ENCODE measurements at places on chromosomes 16 and 17.

DNA sequence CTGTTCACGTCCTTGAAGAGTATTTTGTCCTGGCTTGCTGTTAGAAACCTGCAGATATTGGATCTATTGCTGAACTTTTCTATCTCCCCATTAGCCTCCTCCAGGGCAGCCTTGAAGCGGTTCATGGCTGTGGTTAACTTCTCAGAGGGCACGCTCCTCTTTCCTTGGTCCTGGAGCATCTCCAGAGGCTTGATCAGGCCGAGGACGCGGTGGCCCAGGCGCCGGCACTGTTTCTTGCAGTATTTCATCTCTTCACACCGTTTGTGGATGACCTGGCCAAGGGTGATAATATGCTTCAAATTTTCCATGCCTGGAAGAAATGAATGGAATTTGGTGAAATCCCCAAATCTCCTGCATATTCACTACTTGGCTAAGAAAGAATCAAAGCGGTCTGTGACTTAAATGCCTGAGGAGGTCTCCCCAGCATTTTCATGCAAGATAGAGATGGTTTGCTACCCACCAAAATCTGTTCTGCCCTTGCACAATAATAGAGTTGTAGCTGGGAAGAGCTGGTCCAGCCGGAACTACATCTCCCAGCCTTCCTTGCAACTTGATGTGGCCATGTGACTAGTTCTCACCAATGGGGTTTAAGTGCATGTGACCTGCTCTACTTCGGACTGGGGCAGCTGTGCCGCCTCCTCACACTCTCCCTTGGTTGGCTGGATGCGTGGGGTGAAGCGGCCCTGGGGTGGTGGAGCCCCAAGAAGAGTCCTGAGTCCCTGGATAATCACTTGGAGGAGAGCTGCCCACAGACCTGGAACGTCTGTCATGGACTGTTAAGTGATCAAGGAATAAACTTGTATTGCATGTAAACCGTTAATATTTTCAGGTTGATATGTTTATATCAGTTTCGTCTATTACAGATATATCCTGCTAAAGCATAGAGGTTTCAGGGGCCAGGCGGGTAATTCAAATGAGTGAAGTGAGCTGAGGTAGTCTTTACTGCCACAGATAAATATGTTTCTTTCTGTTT lies 4.9 kb downstream of the MLKL start:
- DNase-seq = peak; percentile 64

- peak; percentile 13 for DNase-seq
These were observed 37.8 kb upstream of the ADGRG1 start for GRCh38 chr16:57590654-57591085.

DNA sequence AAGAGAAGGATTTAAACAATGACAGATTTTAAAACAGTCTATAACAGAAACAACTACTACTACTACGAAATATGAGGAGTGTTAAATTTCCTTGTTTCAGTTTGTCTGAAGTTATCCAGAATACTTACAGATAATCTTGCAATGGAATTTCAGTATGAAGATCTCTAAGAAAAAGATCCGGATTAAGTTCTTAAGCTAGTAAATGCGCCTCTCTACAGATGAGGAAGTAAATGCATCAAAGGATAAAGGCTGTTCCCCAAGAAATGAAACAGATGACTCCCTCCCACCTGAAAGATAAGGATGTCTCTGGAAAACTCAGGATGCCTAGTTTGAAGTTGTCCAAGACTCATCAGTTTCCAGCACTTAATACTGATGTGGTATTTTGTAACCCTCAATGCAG lies 105.1 kb downstream of the PARN start:
- DNase-seq = no peak

DNA sequence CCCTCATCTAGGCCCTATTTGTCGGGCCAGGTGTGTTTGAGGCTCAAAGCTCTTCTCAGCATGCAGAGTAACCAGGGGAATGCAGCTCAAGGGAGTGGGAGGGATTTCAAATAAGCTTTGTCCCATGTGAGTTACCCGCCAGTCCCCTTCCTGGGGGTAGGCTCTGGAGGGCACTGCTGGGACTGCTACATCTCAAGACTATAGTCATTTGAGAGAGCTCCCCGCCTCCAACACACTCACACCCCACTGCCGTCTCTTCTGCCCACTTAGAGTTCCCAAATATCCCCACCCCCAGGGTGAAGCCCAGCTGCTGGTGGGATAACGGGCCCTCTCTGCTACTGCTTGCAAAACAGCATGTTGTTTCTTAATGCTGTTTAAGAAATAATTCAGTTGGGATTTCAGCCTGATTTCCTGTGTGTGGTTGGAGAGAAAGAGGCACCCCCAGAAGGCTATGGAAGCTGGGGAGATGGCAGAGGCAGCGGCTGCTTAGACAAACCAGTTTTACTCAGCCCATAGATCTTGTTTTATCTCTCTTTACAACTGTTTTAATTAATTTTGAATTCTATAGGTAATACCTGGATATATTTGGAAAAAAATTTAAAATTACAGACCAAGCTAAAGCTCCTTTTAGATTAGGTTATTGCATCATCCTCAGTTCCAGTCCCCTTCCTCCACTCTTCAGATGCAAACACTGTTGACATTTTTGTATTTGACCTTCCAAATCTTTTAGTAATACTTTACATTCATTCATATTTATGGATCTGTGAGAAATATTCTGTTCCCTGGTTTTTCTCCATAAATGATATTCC lies 4.1 kb upstream of the MPO start:
- no peak for DNase-seq

- no peak for DNase-seq
These were observed 36.9 kb downstream of the SOCS3 start for GRCh38 chr17:78322858-78323455.
